Right forelimb (tissue), 1 donor: ENCODE measurements at places on chromosomes 5 and 9.

DNA sequence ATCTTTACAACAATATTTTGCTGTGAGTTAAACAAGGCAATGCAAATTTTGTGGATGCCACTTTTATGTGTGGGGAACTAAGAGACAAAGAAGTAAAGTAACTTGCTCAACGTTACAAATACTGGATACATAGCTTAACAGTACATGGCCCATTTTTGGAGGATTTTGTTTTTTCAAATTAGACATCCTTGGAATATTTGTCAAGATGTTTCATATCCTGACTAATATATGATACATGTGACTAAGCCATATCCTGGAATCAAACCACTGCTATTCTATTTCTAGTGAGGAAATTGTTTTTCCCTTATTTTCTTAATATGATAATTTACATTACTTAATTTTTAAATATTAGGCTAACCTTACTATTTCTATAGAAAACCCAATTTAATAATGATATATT, 529.8 kb downstream of the DMRTA1 start:
- DNase-seq, result no peak

GRCh38 chr9:90822866-90823265, 21.2 kb downstream of the SYK start:
- no peak for DNase-seq

DNA sequence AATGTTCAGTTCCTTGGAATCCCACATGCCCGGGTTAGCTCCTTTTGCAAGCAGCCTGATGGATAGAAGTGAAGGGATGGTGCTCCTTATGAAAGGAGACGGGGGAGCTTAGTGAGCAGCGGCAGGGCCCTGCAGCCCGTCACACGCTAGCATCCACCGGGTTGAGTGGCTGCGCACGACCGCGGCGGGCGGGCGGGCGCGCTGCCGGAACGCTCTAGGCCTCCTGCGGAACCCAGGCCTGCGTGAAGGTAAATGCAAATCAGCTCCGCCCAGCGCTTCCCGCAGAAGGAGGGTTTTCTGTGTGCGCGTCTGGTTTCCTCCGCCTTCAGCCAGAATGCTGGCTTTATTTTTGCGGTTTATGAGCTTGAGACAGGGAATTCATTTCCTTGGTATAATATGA, 19.8 kb downstream of the IL12B start:
- no peak for DNase-seq

- no peak for DNase-seq
Measured at GRCh38 chr5:78518365-78519197, 130.0 kb downstream of the LHFPL2 start.

GRCh38 chr5:144711172-144711571, 540.5 kb downstream of the KCTD16 start:
- no peak for DNase-seq

- DNase-seq, result no peak
Measured at GRCh38 chr5:80964919-80965318, 4.8 kb downstream of the RASGRF2 start.

DNA sequence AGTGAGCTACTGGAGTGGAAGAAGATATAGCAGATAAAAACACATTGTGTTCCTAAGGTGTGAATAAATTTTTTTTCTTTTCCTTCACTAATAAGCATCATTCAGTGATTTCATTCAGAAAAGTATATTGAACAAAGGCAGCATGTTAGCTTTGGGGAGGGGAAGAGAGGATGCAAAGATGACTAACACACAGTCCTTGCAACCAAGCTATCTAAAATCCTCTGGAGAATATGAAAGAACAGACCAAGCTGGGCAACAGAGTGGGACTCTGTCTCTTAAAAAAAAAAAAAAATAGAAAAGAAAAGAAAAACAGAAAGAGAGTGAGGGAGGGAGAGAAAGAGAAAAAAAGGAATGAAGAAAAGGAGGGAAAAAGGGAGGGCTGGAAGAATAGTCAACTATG, 22.3 kb upstream of the OMD start:
- DNase-seq, result no peak

GRCh38 chr9:134515026-134515821, 126.4 kb upstream of the COL5A1 start:
- no peak for DNase-seq

DNA sequence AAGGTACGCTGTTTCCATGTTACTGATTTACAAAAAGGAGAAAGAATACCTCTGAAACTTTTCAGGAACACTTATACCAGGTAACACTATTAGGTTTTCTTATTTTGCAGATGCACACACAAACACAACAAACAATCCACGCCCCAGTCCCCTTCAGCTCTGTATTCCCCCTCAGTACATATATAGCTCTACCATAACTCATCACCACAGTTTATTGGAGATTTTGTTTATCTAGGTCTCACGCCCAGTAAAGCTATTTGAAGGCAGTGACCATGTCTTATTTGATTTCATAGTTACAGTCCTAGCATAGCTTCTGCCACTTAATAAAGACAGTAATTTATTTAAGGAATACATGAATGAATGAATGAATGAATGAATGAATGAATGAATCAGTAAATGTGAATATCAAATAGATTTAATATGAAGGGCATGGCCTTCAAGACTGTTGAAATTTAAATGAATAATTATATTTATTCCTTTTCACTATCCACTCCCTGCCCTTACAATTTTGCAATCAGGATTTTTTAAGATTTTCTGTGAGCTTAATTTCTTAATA, 32.9 kb downstream of the INVS start:
- DNase-seq, result no peak

DNA sequence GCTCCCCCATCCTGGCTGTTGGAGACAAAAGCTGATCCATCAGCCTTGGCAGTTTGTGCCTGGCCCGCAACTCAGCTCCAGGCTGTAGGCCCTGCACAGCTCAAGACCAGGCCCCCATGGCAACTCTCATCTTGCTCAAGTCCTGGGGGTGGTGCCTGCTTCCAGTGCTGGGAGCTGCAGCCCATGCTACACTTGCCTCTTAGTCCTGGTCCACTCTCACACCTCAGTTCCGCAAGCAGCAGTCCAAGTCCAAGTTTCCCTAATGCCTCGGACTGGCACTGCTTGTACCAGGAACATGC, 14.2 kb downstream of the AHRR start:
- DNase-seq, result no peak

- no peak for DNase-seq
Measured at GRCh38 chr9:122186777-122187470, 27.2 kb downstream of the MORN5 start.

- DNase-seq, result no peak
Measured at GRCh38 chr5:55370291-55370925, 62.6 kb downstream of the MTREX start.

- DNase-seq, result no peak
Measured at GRCh38 chr5:153818626-153819025, 220.1 kb downstream of the FAM114A2 start.

- DNase-seq, result no peak
Measured at GRCh38 chr5:151298063-151298855, 5.3 kb downstream of the SLC36A3 start.

DNA sequence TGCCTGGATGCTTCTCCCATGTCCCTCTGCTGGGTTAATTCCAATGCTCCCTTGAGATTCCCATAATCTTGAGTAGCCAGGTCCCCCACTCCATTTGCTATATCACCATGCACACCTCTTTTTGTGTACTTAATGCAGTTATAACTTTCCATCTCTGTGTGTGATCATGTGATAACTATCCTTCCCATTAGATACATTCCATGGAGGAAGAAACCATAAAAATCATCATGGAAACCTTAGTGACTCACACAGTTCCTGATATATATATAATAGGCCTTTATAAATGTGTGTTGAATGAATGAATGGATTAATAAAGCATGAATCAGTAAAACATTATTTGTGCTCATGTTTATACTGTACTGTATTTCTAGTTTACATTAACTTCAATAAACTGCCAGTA, 104.6 kb downstream of the PCSK5 start:
- no peak for DNase-seq

- no peak for DNase-seq
Measured at GRCh38 chr5:63812693-63813092, 149.6 kb downstream of the HTR1A start.

GRCh38 chr9:1495282-1496030, 445.3 kb downstream of the DMRT2 start:
- DNase-seq, result no peak
